Activated CD4-positive, CD25-positive, alpha-beta regulatory T cell treated with anti-CD3 and anti-CD28 coated beads, Interleukin-2, amount 50 U/mL, for 24 hours (primary cell): ENCODE measurements at places on chromosomes 3 and 15.

DNA sequence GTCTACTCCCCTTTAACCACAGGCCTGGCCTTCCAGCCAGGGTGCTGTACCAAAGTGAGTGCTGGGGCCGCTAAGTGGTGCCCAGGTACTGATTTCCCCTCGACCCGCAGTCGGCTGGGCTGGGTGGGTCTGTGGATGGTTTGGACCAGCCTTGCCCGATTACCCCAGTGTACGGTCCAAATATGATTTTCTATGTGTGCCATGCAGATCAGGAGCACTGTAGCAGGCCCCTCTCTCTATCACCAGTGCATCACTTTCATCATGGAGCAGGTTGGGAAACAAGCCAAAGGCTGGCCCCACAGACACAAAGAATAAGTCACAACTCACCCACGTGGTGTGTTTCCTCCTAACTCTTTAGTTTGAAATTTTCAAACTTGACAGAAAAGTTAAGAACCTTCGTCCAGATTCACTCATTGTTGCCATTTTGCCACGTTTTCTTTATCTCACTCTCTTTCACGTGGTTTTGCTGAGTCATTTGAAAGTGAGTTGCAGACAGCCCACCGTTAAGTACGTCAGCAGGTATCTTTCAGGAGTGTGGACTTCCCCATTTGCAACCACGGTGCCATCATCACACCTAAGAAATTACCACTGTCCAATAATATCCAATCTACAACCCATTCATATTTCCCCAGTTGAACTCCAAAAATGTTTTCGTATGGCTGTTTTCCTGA is 37.0 kb downstream of the ZNF710 start:
- peak; percentile 95 for ATAC-seq

- ATAC-seq: peak; percentile 58
These were observed 753 bp downstream of the ITGB5 start for GRCh38 chr3:124886168-124887056.

DNA sequence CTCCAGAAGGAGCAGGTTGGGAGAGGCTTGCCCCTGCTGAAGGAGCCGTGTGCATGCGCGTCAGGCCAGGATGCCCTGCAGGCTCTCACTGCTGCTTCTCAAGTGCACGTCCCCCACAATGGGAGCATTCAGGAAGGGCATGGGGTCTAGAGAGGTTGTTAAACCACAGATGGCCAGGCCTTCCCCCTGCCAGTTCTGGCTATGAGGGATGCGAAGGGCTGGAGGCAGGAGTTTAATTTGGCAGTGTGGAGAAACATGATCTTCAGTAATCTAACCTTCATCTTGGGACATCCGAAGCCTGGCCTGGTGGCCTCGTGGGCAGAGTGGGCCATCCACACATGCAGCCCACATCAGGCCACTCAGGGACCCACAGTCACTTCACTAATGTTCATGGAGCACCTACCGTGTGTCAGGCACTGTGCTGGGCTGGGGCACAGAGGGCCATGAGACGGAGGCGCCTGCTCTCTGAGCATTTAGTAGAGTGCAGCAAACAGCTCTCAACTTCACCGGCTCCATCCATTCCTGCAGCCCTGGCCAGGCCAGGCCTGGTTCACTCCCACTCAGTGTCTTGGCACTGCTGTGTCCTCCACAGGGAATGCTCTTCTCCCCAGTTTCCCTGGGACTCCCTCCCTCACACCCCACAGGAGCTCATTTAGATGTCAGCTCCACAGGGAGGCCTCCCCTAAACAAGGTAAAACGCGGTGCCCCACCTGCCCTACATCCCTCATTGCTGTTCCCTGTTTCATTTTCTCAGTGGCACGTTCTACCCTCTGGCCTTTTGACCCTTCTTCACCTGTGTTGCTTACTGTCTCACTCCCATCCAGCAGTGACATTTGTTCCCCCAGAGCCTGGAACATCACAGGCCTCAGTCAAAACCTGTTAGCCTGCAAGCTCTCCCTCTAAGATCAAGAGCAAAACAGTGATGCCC is 4.0 kb downstream of the CFAP100 start:
- no peak for ATAC-seq

- ATAC-seq: no peak
These were observed 46.9 kb downstream of the TBL1XR1 start for GRCh38 chr3:177150218-177150916.

GRCh38 chr3:23751212-23751723 is 54.5 kb upstream of the UBE2E1 start:
- no peak for ATAC-seq

GRCh38 chr15:32861761-32862160 is 144.0 kb downstream of the GREM1 start:
- no peak for ATAC-seq
